ENCODE measurements at places on chromosomes 4 and X. TPM values are rescaled to one million over a fixed set of nuclear protein-coding genes. Genes with fewer than 3 reads are reported as not detected.

The PNMA6A gene
- total RNA-seq = 1.7 TPM

The PSAPL1 gene
- not detected for total RNA-seq

The UGT2A3 gene
- not detected for total RNA-seq

The SCD5 gene
- 6.3 TPM for total RNA-seq

The CFI gene
- total RNA-seq = 0.13 TPM

The RGN gene
- total RNA-seq = not detected

The FOXR2 gene
- total RNA-seq = not detected

The TLR1 gene
- 1.3 TPM for total RNA-seq

The EVC gene
- 1.6 TPM for total RNA-seq

The ZNF182 gene
- 6.9 TPM for total RNA-seq

The SCML2 gene
- 2.8 TPM for total RNA-seq

The CHIC1 gene
- total RNA-seq = 7.7 TPM

DNA sequence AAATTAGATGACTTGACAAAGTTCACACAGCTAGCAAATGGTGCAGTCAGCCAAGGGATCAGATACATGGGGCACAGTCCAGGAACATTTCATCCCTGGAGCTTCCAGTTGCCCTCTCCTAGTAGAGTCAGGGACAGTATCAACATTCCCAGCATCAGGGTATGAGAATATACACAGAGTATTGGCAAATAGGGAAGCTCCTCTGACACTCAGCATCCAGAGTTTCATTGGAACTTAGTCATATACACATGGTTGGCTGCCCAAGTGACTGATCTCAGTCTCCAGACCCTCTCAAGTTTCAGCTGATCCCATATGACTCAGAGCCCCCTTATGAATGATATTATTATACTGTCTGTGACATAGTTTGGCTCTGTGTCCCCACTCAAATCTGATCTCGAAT, 13.7 kb upstream of the KCTD8 start:
- H3K27ac ChIP-seq = no peak overlapping the region

- H3K27me3 ChIP-seq = no peaks in the 10 kb centered on the region
- no peak for DNase-seq
- H3K36me3 ChIP-seq = no peaks in the 10 kb centered on the region
- H3K27ac ChIP-seq = no peak overlapping the region
- peak overlapping the region; percentile 2 for H3K4me3 ChIP-seq
Observed at GRCh38 chr4:80173401-80173800, 23.9 kb upstream of the PRDM8 start.

DNA sequence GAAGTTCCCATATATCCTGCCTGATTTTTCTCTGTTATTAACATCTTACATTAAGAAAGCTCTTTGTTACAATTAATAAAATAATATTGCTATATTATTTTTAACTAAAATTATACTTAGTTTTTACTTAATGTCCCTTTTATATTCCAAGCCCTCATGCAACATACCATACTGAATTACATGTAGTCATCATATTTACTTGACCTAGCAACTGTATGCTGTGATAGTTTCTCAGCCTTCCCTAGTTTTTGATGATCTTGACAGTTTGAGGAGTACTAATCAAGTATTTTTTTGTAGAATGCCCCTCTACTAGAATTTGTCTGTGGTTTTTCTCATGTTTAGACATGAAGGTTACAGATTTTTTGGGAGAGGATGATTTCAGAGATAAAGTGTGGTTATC, 1503.8 kb upstream of the PABPC4L start:
- no peaks in the 10 kb centered on the region for H3K36me3 ChIP-seq
- H3K4me3 ChIP-seq = no peak overlapping the region
- no peaks in the 10 kb centered on the region for H3K27me3 ChIP-seq
- H3K4me1 ChIP-seq = no peaks in the 10 kb centered on the region

GRCh38 chr4:29046781-29047180, 1673.4 kb upstream of the PCDH7 start:
- H3K4me3 ChIP-seq = no peak overlapping the region
- no peak for DNase-seq
- H3K36me3 ChIP-seq = no peaks in the 10 kb centered on the region
- no peaks in the 10 kb centered on the region for H3K4me1 ChIP-seq
- H3K27ac ChIP-seq = no peak overlapping the region

DNA sequence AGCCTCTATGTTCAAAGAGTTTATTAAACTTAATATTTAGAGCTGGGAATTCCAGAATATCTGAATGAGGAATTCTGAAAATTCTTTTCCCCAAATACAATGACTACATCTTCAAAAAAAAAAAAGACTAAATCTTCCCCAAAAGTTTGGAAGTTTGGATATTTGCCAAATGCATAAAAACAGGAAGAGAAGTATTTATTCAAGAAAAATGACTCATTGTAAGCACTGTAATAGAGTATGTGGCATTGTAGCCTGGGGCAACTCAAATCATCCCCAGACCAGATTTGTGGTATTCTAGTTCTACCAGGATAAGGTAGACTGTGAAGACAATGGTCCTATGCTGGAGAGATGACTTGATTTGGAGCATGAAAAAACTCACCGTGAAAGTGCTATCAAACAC, 78.5 kb upstream of the PDHA2 start:
- no peak overlapping the region for H3K4me3 ChIP-seq
- no peaks in the 10 kb centered on the region for H3K36me3 ChIP-seq
- no peaks in the 10 kb centered on the region for H3K27me3 ChIP-seq
- H3K27ac ChIP-seq = no peak overlapping the region

GRCh38 chrX:22740836-22741235, 258.9 kb upstream of the DDX53 start:
- H3K36me3 ChIP-seq = no peaks in the 10 kb centered on the region
- H3K4me3 ChIP-seq = no peak overlapping the region
- no peaks in the 10 kb centered on the region for H3K27me3 ChIP-seq

GRCh38 chr4:119647558-119647957, 19.0 kb upstream of the PDE5A start:
- H3K27ac ChIP-seq = no peak overlapping the region
- H3K4me3 ChIP-seq = no peak overlapping the region
- no peaks in the 10 kb centered on the region for H3K4me1 ChIP-seq
- no peak for DNase-seq
- no peaks in the 10 kb centered on the region for H3K36me3 ChIP-seq
- no peaks in the 10 kb centered on the region for H3K27me3 ChIP-seq

GRCh38 chrX:21932292-21933002, 8.1 kb upstream of the SMS start:
- H3K27ac ChIP-seq = no peak overlapping the region
- H3K27me3 ChIP-seq = no peaks in the 10 kb centered on the region
- no peaks in the 10 kb centered on the region for H3K36me3 ChIP-seq
- DNase-seq = no peak
- no peaks in the 10 kb centered on the region for H3K4me1 ChIP-seq

GRCh38 chr4:124173912-124174311, 538.6 kb downstream of the ANKRD50 start:
- no peaks in the 10 kb centered on the region for H3K27me3 ChIP-seq
- H3K36me3 ChIP-seq = no peaks in the 10 kb centered on the region
- H3K4me3 ChIP-seq = no peak overlapping the region
- DNase-seq = no peak

- H3K36me3 ChIP-seq = no peaks in the 10 kb centered on the region
- H3K4me1 ChIP-seq = no peaks in the 10 kb centered on the region
- no peak overlapping the region for H3K27ac ChIP-seq
Observed at GRCh38 chr4:76562161-76562560, 127.1 kb downstream of the SHROOM3 start.

DNA sequence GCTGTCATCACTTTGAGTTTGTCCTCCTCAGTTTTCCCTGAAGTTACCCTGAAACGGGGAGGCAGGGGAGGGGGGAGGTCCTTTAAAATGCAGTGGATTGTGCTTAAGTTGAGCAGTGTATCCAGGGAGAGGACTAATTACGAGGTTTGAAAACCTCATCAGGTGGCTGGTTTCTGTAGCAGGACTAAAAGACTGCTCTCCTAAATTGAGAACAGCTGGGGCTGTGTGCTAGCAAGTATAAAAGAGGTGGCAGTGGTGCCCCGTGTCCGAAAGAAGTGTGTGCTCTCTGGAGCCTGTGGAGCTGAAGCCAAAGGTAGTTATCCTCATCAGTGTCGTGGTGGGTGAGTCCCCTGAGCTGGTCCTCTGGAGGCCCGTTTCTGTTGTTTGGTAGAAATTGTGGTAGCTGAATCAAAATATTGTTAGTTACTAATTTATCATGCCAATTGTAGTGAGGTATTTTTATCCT, 37.2 kb upstream of the CYP2U1 start:
- no peak for DNase-seq
- no peaks in the 10 kb centered on the region for H3K27me3 ChIP-seq
- H3K4me1 ChIP-seq = no peaks in the 10 kb centered on the region
- no peak overlapping the region for H3K27ac ChIP-seq
- no peaks in the 10 kb centered on the region for H3K36me3 ChIP-seq
- H3K4me3 ChIP-seq = no peak overlapping the region

- no peaks in the 10 kb centered on the region for H3K4me1 ChIP-seq
- H3K27me3 ChIP-seq = no peaks in the 10 kb centered on the region
- no peak overlapping the region for H3K4me3 ChIP-seq
Observed at GRCh38 chrX:134396174-134396573, 63.8 kb upstream of the HPRT1 start.

GRCh38 chrX:149871940-149872339, 9.0 kb upstream of the MAGEA8 start:
- peak; percentile 29 for DNase-seq
- no peak overlapping the region for H3K4me3 ChIP-seq
- H3K4me1 ChIP-seq = no peaks in the 10 kb centered on the region
- no peaks in the 10 kb centered on the region for H3K36me3 ChIP-seq
- no peaks in the 10 kb centered on the region for H3K27me3 ChIP-seq

DNA sequence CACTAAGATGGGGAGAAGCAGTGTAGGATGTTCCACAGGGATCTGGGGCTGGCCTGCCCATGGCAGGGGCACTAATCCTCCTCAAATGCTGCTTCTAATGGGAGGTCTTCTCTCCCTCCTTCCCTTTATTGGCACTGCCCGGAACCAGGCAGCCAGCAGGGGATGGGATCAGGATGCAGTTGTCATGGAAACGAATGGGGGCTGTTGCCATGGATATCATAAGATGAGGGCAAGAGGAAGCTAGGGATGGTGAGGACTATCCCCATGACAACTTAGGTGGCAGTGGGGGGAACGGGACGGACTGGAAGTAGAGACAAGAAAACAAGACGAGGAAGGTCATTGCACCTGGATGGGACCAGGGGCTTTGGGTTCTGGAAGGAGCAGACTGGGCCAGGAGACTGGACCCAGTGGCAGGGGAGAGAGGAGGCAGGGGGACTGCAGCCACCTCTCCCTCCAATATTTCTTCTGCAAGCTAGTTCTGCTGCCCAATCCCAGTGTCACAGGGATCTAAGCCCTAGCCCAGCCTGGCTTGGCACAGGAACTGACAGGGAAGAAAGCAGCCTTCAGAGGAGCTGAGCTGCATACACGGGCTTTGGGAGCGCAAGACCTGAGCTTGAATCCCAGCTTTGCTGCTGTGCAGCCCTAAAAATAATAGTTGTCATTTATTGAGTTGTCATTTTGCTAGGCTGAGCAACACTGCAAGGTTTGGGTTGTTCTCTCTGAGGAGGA, 19.0 kb downstream of the IQSEC2 start:
- H3K36me3 ChIP-seq = no peaks in the 10 kb centered on the region
- DNase-seq = no peak
- H3K27me3 ChIP-seq = no peaks in the 10 kb centered on the region
- no peak overlapping the region for H3K4me3 ChIP-seq
- peaks cover 16% of the 10 kb centered on the region for H3K4me1 ChIP-seq

GRCh38 chr4:39341075-39341725, 25.0 kb downstream of the RFC1 start:
- peaks cover 14% of the 10 kb centered on the region for H3K36me3 ChIP-seq
- no peaks in the 10 kb centered on the region for H3K27me3 ChIP-seq
- DNase-seq = no peak
- no peak overlapping the region for H3K27ac ChIP-seq

- no peak for DNase-seq
- H3K36me3 ChIP-seq = no peaks in the 10 kb centered on the region
- H3K4me3 ChIP-seq = no peak overlapping the region
- H3K27ac ChIP-seq = no peak overlapping the region
- no peaks in the 10 kb centered on the region for H3K27me3 ChIP-seq
- H3K4me1 ChIP-seq = no peaks in the 10 kb centered on the region
Observed at GRCh38 chr4:188942606-188943005, 803.4 kb downstream of the TRIML1 start.

GRCh38 chrX:10617999-10618351, 2.4 kb downstream of the MID1 start:
- no peaks in the 10 kb centered on the region for H3K27me3 ChIP-seq
- H3K4me1 ChIP-seq = no peaks in the 10 kb centered on the region
- no peak overlapping the region for H3K27ac ChIP-seq
- H3K36me3 ChIP-seq = no peaks in the 10 kb centered on the region
- no peak overlapping the region for H3K4me3 ChIP-seq

DNA sequence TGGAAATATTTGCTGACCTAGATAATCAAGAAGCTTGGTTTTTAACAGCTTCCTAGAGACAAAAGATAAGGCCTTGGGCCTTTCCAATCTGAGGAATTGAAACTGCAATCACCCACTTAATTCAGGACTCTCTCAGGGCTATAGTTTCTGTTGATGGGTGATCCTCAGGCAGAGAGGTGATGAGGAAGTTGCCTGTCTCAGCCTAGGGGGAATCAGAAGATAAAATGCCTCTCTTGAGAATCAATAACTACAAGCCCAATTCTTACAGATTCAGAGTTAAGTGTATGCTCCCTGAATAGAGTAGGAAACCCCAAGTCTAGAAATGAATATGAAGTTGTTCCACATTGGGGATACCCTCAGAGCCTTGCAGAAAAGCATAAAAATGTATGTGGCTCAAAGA, 45.5 kb downstream of the NFKB1 start:
- peaks cover 4% of the 10 kb centered on the region for H3K36me3 ChIP-seq
- H3K27ac ChIP-seq = no peak overlapping the region
- no peaks in the 10 kb centered on the region for H3K27me3 ChIP-seq
- H3K4me3 ChIP-seq = no peak overlapping the region

Data from CD8-positive, alpha-beta memory T cell (primary cell).